ENCODE measurements at places on chromosomes 1 and 21.
A peak's percentile ranks its signal among the peaks of the same experiment; 100 is the strongest.

- no peak for DNase-seq
These were observed 20.8 kb downstream of the PPFIA4 start for GRCh38 chr1:203046984-203047630.

DNA sequence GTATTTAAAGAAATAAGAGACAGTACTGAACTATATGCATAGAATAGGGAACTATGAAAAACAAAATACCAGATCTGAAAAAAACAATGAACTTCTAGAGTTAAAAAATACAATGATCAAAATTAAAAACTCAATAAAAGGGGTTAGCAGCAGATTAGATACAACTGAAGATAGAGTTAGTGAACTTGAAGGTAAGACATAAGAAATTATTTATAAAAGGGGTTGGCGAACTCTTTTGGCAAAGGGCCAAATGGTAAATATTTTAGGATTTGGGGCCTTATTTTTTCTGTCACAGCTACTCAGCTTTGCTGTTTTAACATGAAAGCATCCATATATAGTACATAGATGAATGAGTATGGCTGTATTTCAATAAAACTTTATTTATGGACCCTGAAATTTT, 111.4 kb downstream of the ST3GAL3 start:
- no peak for DNase-seq

DNA sequence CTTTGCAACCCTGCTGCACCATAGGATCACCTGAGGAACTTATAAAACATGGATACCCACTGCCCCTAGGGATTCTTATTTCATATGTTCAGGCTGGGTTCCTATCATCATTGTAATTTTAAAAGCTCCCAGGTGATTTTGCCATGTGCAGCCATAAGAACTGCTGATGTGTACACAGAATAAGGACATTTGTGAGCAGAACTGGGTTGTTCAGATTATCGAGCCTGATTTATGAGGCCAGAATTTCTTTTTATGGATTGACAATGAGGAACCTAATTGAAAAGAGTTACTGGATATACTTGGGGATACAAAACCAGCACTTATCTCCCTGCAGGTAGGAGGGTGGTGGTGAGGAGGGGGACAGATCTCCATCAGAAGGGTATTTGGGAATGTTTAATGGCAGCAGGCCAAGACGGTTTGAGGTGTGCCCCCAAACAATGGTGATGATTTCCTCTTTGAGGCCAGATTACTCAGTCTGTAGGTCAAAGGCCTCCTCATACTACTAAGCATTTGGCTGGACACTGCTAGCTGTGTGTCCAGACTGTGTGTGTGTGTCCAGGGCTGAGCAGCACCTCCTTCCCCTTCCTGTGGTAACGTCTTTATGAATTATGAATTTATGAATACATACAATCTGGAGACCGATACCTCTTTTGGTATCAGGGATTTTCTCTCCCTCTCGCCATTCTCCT, 18.9 kb downstream of the NOS1AP start:
- no peak for DNase-seq

DNA sequence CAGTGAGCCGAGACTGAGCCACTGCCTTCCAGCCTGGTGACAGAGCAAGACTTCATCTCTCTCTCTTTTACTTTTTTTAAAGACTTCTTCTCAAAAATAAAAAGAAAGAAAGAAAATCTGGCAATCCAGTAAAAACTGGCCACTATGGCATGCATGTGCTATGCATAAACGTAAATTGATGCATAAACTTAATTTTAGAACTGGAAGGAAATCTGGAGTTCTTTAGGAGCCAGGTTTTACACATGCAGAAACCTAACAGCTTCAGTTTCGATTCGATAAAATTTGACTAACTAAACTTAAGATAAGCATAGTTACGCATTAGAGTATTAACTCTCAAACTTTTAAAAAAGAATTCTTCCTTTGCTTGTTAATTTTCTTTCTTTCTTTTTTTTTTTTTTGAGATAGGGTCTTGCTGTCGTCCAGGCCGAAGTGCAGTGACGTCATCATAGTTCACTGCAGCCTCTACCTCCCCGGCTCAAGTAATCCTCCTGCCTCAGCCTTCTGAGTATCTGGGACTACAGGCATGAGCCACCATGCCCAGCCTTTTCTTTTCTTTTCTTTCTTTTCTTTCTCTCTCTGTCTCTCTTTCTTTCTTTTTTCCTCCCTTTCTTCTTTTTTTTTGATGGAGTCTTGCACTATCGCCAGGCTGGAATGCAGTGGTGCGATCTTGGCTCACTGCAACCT, 11.9 kb upstream of the LGALS8 start:
- no peak for DNase-seq

GRCh38 chr21:39969691-39970364, 102.6 kb downstream of the PCP4 start:
- DNase-seq: no peak

DNA sequence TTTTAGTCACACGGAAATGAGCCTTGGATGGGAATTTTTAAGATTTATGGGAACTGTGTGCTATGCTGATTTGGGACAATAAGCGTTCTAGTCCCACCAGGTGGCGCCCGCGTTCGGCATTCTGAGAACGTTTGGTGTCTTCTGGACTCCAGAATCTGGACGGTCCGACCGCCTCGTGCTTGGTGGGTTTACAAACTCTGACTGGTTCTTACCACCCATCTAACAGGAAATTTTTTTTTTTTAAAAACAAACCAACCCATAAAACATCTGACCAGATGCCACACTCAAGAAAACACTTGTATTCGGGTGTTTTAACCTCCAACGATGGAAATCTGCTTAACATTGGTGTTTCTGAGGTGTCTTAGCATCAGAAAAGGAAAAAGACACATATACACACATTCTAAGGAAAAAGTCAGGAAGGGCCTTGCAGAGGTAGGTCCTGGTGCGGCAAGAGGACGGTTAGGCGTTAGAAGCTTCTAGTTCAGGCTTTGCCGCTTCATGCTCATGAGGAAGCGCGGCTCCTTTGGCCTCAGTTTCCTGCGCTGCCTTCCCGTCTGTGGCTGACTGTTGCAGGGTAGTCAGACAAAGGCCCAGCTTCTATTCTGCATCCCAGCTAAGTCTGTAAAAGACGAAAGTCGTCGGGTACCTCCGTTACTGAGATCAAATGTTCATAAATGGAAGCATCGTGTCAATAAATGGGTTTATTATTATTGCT, 814 bp upstream of the DYRK3 start:
- DNase-seq: peak; percentile 84

DNA sequence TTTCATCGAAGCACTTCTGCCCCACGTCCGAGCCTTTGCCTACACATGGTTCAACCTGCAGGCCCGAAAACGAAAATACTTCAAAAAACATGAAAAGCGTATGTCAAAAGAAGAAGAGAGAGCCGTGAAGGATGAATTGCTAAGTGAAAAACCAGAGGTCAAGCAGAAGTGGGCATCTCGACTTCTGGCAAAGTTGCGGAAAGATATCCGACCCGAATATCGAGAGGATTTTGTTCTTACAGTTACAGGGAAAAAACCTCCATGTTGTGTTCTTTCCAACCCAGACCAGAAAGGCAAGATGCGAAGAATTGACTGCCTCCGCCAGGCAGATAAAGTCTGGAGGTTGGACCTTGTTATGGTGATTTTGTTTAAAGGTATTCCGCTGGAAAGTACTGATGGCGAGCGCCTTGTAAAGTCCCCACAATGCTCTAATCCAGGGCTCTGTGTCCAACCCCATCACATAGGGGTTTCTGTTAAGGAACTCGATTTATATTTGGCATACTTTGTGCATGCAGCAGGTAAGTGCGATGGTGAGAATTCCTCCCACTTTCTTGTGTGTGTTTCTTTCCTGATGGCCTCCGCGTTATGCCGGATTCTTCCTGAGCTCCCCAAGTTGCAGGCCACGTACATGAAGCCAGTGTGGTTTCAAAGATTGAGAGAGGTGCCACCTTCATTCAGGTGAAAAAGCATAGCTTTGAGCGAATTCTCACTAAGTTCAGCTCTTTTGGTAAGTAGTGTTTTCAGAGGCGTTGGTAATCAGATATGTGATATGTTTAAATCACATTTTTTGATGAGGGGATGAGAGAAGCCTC, 6.0 kb downstream of the NFIA start:
- DNase-seq: no peak

- DNase-seq: no peak
These were observed 16.9 kb downstream of the MACO1 start for GRCh38 chr1:25447547-25447946.

- DNase-seq: peak; percentile 25
These were observed 112.5 kb upstream of the GFI1 start for GRCh38 chr1:92599184-92599583.

- no peak for DNase-seq
These were observed 48.6 kb downstream of the PTPRC start for GRCh38 chr1:198687429-198687828.

- no peak for DNase-seq
These were observed 178.4 kb downstream of the GRIK3 start for GRCh38 chr1:36855699-36856494.

DNA sequence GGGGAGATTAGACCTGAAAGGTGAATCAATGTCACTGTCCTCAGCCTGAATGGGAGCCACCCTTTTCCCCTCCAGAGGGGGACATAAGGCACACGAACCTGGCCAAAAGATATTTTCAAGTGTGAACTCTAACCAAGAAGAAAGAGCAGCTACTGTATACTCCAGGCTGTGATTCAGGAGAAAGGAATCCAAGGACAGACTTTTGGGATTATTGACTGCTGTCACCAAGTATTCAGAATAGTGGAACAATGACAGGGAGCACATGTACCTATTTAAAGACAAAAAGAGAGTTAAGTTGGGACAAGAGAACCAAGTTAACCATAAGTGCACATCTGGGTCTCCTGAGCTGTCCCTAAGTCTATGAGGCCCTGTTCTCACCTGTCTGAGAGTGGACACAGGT, 2.4 kb downstream of the ICMT start:
- no peak for DNase-seq

- no peak for DNase-seq
These were observed 333.8 kb downstream of the ZP4 start for GRCh38 chr1:237556911-237557310.

DNA sequence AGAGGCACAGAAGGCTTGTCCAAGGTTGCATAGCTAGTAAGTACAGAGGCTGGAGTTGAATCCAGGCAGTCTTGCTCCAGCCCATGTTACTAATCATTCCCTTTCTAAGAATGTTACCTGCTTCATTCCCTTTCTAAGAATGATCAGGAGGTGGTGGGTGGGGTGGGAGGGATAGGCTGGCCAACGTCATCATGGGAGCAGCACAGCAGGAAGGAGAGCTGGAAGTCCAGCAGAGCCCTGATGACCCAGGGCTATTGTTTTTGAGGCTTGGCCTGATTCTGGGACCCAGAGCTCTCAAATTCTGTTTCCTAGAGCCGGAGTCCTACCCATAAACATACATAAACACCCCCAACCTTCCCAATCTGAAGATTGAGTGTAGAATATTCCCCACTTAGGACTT, 11.8 kb upstream of the CSF1 start:
- DNase-seq: no peak

DNA sequence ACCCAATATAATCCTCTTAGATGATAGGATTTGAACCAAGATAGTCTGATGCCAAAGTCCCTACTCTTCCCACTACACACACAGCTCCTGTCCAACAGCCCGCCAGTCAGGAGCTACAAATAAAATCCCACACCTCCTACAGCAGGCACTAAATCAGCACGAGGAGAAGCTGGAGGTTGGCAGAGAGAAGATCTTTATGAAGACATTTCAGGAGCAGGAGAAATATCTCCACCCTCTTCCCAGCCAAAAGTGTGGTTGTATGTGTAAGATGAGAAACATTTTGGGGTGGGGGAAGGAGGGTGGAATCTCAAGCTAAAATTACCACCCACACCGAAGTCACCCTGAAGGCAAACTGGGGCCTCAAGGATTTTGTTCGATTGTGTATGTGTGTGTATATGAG, 54.5 kb downstream of the PLXNA2 start:
- DNase-seq: no peak

GRCh38 chr1:7561936-7562728, 209.0 kb upstream of the VAMP3 start:
- no peak for DNase-seq

DNA sequence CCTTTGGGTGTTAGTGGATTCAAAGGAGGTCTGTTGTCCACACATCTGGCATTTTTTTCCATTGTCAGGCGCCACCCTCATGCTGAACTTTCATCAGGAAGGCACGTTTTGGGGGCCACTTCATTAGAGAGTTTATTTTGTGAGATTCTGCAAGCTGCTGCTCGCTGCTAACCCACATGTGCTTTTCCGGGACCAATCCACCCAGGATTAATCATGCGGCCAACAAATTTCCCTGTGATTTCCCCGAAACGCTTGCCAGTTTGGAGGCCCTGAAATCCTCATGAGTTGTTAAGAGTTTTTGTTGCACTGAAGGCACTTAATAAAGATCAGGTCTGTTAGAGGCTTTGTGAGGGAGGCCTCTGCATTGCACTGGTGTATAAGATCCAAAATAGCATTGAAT, 2.4 kb downstream of the PDPN start:
- DNase-seq: no peak

GRCh38 chr1:84073266-84073665, 70.8 kb upstream of the PRKACB start:
- no peak for DNase-seq

DNA sequence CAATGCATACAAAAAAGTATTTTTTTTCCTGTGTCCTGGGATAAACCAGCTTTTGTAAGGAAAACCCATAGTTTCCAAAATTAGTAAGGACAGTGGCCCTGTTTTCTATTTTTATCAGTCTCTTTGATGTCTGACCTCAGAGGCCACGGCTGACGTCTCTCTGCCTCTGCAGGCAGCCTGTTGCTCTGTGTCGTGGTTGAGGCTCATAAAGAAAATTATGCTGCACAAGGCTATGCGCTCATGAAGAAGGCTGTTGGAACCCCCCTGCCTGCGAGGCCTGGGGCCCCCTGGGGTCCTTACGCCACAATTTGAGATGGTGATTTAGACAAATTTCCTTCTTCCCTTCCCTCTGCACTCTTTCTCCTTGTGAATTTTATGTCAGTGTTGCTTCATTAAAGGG, 48.9 kb downstream of the AGPAT3 start:
- no peak for DNase-seq

- DNase-seq: no peak
These were observed 11.6 kb downstream of the HCRTR1 start for GRCh38 chr1:31628931-31629556.

GRCh38 chr1:39896909-39897685, 4.6 kb downstream of the MYCL start:
- no peak for DNase-seq

GRCh38 chr1:109454497-109455133, 11.7 kb upstream of the SYPL2 start:
- DNase-seq: no peak

DNA sequence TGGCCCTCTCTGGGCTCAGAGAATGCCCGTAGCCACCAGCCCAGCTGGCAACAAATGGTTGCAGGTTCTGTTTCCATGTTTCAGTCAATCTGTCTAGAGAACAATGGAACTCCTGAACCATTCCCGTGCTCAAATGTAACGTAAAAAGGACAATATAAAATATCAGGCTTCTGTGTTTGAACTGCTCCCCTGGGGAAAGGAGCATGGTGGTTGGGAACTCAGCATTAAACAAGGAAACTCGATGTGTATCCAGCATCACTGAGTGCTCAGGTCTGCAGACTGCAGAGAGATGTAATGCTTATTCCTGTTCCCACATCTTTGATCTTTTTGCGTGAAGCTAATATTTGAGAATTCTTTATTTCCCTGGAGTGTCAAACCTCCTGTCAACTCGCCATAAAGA, 326.5 kb downstream of the KIF26B start:
- no peak for DNase-seq

DNA sequence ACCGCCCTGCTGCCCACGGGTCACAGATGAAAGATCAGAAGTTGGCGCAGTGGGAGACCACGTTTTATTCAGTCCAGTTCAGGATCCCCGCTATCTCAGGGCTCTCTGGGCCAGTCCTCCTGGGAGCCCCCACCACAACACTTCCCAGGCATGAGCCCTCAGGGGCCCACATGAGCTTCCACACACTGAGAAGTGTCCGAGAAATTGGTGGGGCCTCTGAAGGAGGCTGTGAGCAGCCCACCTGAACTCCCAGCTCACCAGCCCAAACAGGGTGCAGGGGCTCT, 12.1 kb downstream of the TRIM46 start:
- DNase-seq: no peak

Measured in LoVo (cell line).